ENCODE measurements at places on chromosomes 7 and 10. TPM values are rescaled to one million over a fixed set of nuclear protein-coding genes. Genes with fewer than 3 reads are reported as not detected.

Gene C10orf62
- not detected for total RNA-seq

Gene OR2A25
- total RNA-seq, result not detected

Gene PFKFB3
- 96.7 TPM for total RNA-seq

Gene IL6
- total RNA-seq, result 72.3 TPM
